Activated naive CD8-positive, alpha-beta T cell treated with anti-CD3 and anti-CD28 coated beads, Interleukin-2, amount 10 ng/mL, durations not matched to agents 7 days and 5 days (primary cell): ENCODE measurements at places on chromosomes 2 and 18.

DNA sequence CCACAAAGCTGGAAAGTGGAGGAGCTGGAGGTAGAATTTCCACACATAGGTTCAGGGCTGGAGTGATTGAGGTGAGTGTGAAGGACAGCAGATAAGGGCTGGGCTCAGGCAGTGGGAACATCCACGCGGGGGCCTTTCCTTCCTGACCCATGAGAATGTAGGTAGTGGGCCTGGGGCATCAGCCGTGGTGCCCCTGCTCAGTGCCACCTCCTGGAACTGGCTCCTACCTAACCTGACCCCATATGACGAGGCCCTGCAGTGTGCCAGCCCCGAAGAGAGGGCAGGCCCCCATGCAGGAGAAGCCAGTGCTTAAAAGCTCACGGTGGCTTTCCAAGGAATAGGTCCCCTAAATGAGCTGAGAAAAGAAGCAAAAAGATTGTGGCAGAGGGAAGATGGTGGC lies 66.2 kb downstream of the HS6ST1 start:
- no peak for DNase-seq

DNA sequence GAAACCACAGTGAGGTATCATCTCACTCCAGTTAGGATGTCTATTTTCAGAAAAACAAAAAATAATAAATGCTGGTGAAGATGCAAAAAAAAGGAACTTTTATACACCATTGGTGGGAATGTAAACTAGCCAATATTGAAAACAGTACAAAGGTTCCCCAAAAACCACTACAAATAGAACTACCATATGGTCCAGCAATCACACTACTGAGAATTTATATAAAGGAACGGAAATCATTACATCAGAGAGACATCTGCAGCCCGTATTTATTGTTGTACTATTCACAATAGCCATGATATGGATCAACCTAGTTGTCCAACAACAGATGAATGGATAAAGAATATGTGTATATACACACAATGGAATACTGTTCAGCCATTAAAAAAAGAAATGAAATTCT lies 52.0 kb downstream of the ORC4 start:
- DNase-seq: no peak

GRCh38 chr2:240252872-240253511 lies 112.5 kb upstream of the OTOS start:
- DNase-seq: no peak

- no peak for DNase-seq
Measured at GRCh38 chr2:60301726-60302125, 251.7 kb downstream of the BCL11A start.

- DNase-seq: no peak
Measured at GRCh38 chr2:233852056-233852455, 2.3 kb downstream of the HJURP start.

DNA sequence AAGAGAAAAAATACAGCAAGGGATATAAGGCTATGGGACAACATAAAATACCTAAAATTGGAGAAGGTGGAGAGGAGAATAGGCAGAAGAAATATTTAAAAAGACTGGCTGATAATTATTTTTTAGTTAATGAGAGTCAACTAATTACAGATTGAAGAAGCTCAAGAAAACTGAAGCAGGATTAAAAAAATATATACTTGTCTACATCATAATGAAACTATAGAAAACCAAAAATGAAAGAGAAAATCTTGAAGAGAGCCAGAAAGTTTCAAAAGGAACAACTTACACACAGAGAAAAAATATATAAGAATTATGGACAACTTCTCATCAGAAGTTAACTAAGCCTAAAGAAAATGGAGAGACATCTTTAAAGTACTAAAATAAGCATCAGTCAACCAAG lies 62.9 kb upstream of the APCDD1 start:
- DNase-seq: no peak

DNA sequence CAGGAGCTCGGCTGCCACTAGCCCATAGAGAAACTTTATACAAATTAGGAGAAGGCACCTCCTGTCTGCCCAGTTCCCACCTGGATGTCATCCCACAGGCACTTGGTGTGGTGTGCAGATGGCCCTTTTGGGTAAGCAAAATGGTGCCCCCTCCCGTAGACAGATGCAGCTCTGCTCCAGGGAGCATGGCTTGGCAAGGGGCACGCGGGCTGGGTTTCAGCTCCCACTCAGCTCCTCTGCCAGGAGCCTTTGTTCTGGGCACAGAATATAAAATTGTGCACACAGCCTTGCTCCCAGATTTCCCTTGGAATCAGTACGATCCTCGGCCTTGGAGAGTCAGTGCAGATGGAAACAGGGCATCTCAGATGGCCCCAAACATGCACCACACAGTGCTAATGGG lies 20.3 kb upstream of the KCNF1 start:
- no peak for DNase-seq

DNA sequence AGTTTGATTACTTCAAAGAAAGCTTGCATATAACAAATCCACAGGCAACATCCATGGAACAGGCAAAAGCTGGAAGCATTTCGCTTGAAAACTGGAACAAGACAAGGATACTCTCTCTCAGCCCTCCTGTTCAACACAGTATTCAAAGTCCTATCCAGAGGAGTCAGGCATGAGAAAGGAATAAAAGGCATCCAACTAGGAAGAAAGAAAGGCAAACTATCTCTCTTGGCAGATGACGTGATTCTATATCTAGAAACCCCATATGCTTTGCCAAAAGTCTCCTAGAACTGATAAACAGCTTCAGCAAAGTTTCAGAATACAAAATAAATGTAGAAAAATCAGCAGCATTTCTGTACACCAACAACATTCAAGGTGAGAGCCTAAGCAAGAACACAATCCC lies 34.1 kb upstream of the MC4R start:
- no peak for DNase-seq
